Cerebellar nuclear complex (tissue), 1 donor: ENCODE measurements at places on chromosomes 4 and X.

DNA sequence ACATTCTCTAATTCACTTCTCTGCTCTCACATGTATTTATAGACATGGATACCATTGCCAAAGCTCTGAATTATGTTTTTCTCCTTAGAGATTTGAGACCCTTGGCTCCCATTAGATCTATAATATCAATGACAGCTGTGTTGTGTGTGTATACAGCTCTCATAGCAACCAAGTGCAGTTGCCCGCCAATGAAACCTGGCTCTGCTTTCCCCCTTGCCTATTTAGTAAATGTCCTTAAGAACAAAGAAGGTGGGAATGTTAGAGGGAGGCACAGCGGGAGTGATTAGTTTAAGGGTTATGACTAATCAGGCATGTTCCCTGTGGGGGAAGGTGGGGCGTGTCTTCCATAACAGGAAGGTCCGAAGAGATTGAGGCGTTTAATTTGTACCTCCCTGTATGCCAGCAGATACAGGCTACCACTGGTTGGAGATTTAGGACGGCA, 100.5 kb upstream of the TBC1D9 start:
- no peak for DNase-seq

DNA sequence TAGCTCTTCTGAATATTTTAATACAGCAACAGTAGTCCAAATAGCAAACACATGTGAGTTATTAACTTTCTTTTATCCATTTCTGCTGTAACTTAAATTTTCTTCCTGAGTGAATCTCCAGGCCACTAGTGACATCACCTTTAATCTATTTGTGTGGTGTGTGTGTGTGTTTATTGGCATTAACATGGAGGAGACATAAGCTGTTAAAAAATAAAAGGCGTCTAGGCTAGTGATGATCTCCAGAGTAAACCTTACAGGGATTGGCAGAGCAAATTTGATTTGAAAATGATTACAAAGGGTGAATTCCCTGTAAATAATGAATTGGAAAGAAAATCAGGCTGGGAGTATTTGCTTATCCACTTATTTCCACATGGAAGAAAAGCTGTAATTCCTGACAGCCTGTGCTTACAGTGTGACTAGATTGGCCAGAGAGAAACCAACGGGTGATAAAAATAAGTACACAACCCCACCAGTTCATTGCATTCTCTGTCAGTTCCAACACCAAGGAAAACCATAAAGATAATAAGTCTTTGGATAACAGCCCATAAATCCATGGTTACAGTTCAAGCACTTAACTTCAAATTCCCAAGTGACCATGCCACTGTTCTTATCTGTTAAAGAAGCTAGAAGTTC, 186.1 kb downstream of the ENOX2 start:
- DNase-seq: no peak

DNA sequence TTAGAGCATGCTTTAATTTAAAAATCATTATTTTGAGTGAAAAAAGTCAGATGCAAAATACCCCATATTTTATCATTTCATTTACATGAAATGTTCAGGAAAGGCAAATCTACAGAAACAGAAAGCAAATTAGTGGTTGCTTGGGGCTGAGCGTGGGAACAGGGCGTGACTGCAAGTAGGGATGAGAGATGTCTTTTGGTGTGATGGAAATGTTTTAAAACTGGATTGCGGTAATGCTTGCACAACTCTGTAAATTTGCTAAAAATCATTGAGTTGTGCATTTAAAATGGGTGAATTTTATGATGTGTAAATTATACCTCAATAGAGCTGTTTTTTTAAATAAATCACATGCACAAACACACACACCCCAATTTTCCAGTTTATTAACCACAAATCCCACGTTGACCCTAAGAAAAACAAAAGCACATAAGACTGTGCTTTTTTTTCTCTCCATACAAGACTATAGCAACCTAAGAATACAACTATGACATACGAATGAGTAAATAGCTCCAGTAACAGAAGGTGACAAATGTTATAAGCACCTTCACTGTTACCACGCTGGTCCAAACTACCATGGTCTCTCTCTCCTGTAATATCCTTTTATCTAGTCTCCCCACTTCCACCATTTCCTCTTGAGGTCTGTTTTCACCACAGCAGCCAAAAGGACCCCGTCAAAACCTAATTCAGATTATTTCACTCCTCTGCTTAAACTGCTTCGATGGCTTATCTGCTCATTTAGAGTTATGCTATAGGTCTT, 37.2 kb downstream of the FRMD7 start:
- DNase-seq: no peak

DNA sequence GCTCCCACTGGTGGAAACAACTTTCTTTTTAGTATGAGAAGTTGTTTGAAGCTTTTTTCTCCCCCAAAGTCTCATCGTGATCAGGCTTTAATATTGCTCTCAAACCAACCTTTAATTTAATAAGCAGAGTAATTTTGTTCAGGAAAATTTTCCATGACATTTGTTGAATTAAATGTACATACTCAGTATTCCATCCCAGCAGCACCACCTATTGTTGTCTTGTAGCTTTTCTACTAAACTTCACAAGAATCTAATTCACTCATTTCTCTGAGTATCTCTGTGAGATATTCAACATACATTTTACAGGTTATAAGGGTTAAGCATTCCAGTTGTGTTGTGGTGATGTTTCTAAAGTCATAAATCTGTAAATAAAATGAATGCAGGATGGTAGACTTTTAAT, 218.3 kb upstream of the HAND2 start:
- no peak for DNase-seq

DNA sequence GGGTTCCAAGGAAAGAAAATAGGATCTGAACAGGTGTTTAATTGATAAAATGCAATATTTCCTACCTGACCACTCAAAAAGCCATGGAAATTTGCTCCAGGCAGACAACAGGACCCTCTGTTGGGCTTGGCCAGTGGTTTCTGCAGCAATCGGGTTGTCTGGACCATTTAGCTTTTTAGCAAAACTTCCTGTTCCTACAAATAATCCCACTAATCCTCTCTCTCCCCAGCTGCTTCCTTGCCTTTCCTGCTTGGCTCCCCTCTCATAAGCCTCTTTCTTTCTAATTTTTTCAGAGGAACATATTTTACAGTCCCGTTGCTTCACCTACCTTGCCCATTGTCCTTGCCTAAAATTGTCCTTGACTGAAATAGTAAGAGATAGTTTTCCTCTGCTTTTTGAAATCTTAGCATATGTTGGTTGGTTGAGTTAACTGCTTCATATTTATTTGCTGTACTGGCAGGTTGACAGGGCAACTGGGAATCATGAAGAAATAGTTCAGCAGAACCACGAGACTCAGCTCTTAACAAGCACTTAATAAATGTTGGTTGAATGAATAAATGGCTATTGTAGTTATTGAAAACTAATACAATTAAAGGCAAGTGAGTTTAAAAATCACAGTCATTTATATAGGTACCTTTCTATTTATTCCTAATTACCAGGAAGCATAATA, 259.8 kb downstream of the KCNIP4 start:
- DNase-seq: no peak

GRCh38 chr4:42724451-42724850, 67.5 kb upstream of the ATP8A1 start:
- no peak for DNase-seq

DNA sequence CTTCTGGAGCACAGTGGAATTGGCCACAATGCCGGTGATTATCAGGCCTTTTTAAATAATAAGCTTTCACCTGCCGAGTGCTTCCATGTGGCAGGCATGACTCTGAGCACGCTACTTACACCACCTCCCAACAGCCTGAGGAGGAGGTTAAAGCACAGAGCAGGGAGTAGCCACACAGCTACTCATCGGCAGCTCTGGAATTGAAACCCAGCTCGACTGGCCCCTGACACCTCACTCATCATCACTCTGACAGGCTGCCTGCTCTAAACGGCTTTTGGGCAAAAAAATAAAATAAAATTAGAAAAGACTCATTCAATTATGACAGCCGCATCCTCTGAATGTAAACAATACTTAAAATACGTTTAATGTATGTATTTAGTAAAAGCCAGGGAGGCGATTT, 326.4 kb upstream of the NOCT start:
- DNase-seq: no peak

GRCh38 chr4:91064157-91064853, 937.1 kb downstream of the CCSER1 start:
- no peak for DNase-seq

DNA sequence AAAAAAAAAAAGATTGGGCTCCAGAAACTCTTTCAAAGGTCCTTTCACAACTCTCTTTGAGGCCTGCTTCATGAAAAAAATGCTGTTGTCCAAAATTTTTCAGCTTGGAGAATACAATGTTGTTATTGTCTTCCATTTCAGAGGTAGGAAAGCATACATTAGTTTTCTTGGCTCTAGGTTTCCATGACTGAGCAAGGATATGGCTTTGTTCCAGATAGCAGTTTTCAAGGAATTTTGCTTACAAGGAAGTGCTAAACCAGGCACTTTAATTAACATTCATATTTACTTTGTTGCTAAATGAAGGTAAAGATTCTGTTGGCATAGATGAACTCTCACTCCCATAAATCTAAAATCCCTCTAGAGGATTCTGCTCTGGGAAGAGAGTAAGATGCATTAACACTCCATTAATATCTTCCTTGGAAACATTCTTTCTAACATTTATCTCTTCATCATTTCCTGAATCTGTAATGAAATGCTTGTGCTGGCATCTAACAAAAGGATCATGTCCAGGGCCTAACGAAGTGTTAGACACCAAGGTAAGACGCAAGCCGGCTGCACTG, 118.4 kb downstream of the COL25A1 start:
- no peak for DNase-seq

DNA sequence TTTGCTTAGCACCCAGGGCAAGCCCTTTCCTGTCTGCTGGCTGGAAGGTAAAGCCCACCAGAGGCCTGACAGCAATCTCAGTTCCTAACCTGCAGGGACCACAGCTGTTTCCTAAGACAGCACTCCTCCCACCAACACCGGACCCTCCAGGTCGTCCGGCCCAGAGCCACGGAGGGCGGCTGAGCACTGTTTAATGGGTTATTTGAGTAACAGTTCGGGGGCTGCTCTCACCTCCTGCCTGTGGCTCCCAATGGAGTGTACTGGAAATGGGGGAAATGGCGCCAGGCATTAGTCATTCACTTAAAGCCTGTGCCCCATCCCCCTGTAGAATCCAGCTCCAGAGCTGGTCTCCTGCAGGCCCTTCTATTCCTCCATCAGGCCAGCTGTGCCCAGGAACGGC, 81.6 kb upstream of the ADRA2C start:
- DNase-seq: no peak

GRCh38 chr4:2436301-2436700, 17.5 kb downstream of the CFAP99 start:
- DNase-seq: no peak

- no peak for DNase-seq
Observed at GRCh38 chr4:16027114-16027513, 56.7 kb downstream of the PROM1 start.

- no peak for DNase-seq
Observed at GRCh38 chr4:140726776-140727500, 29.2 kb downstream of the TBC1D9 start.

DNA sequence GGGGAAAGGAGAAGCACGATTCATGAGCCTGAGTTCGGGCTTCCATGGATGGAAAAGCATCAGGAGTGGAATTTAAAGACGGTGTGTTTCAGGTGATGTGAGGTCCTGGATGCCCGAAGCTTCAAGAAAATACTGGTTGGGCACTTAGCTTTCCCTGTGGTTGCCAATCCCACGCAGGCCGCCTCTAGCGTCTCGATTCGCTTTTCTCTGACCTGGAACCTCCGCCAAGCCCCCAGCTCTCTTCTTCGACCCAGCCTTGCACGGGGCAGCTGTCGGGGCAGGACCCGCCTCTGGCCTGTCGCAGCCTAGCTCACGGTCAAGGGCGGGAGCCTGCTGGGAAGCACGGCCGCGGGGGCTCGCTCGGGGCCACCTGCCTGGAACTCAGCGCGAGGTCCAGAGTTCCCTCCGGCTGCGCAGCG, 308 bp upstream of the TLR2 start:
- no peak for DNase-seq

DNA sequence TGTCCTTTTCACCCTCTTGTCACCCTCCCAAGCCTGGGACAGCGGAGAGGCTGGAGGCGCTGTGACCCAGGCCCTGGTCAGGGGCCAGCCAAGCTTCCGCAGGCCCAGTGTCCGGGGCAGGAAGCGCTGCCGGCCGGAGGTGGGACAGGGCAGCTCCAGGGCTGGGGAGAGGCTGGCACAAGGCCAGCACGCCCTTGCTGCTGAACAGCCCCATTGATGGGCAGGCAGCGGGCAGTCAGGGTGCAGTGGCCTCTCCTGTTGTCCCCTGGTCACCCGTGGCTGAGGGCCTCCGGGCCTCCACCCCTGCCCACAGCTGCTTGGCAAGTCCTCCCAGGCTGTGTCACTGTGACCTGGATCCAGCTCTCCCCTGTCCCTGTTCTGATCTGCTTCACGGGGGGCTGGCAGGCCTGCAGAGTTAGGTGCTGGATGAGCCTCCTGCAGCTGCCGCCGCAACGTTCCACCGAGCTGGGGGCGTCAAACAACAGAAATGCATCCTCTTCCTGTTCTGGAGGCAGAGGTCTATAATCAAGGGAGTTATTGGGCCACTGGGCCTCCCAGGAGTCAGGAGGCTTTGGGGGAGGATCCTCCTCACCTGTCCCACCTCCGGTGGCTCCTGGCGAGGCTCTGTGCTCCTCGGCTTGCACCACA, 107.9 kb downstream of the PSAPL1 start:
- no peak for DNase-seq

DNA sequence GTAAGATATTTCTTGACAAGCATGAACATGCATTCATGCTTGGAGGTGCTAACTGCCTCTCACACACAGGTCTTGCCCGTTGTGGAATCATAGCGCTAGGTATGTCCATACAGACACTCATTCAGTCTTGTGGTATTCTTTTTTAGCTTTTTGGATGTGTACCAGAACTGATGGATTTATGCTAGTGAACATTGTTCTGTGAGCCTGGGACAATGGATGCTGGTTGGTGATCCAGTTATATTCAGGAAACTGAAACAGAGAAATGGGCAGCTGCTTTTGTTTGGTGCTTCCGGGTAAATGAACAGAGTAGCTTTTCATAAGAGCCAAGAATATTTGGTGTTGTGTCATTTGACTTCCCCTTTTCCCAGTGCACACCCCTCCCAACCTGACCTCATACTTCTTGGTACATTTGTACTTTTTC, 78.9 kb upstream of the SLC4A4 start:
- no peak for DNase-seq

DNA sequence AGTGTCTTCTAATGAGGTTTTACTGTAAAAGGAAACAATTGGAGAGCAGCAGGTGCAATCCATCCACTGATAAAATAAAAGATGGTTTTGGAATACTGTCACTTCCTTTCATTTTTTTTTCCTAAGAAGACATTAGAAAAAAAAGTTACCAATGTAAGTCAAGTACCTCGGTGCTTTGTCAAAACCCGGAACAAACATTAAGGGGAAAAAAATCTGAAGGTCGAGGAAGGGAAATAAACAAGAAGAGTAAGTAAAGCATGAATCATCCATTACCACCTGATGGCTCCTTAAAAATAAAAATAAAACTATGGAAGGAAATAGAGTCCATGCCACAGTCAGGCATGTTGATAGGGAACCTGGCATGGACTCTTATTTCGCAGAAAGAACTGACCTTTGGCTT, 15.3 kb upstream of the XPNPEP2 start:
- no peak for DNase-seq
